NCI-H2081 treated with DMSO at 0.1 percent for 48 hours (cell line): ENCODE measurements at places on chromosomes 1 and 21.

DNA sequence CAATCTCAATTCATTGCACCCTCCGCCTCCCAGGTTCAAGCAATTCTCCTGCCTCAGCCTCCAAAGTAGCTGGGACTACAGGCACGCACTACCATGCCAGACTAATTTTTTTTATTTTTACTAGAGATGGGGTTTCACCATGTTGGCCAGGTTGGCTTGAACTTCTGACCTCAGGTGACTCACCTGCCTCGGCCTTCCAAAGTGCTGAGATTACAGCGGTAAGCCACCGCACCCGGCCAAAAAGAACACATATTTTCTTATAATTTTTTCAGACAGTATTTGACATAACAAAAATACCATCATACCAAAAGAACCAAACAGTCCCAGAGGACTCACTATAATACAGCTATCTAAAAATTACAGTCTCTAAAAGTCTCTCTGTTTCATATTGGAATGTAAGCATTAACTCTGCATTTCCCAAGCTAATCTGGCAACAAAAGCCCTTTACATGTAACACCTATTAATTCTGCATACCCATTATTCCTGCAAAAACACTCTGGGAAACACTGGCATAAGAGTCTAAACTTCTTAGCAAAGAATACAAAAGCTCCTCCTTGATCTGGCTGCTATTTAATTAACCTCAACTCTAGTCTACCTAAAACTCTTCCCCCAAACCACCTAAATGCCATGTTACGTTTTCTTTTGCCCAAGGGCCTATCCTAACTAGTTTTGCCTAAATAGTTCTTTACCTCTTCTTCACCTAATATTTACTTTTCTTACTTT lies 26.9 kb downstream of the WDR26 start:
- no peak for DNase-seq

DNA sequence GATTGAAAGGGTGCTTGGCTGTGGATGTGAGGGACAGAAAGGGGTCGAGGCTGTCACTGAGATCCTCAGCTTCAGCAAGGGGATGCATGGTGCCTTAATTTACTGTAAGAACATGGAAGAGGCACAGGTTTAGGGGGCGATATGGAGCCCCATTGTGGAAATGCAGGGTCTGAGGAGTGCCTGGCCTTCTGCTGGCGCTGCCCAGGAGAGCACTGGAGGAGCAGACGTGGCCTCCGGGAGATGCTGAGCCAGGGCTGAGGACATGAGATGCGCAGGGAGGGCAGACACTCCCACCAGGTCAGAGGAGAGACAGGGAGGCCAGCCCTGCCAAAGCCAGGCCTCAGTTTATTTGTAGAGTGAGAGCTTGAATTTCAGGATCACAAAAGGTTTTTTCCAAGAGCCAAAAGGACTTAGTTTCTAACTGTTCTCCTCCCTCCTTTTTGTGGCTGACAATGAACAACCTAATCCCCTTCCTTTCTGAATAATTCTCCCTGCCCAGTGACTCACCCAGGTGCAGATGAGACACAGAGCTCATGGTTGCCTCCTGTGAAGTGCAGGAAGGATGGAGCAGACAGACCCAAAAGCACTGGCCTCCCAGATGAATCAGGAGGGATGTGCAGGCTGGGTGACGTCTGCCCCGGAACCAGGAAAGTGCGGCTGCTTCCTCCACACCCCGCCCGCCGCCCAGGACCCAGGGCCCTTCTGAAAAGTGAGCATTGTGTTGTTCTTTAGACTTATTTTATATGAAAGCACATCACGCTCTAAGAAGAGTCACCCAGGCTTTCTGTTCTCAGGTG lies 73.0 kb upstream of the TMPRSS2 start:
- no peak for DNase-seq

DNA sequence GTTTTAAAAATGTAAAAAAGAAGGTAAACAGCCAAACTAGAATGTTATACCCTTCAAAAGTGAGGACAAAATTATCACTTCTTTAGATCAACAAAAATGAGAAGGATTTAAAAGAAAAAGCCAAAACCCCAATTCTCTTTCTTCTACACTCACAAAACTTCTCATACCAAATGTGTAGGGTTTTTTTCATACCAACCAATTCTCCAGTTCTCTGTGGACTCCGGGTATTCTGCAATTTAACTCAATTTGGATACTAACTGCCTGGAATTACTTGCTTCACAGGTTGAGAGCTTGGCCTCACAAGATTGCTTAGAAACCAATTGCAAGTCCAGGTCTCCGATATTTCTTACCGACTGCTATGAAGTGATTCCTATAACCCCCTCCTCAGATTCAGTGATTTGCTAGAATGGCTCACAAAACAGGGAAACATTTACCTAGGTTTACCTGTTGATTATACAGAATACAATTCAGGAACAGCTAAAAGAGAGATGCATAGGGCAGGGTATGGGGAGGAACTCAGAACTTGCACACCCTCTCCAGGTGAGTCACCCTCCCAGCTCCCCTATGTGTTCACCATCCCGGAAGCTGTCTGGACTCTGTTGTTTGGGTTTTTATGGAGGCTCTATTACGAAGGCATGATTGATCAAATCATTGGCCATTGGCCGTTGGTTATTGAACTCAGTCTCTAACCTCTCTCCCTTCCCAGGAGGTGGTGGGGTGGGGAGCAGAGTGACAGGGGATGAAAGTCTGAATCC lies 67.1 kb downstream of the CAMTA1 start:
- DNase-seq: no peak

DNA sequence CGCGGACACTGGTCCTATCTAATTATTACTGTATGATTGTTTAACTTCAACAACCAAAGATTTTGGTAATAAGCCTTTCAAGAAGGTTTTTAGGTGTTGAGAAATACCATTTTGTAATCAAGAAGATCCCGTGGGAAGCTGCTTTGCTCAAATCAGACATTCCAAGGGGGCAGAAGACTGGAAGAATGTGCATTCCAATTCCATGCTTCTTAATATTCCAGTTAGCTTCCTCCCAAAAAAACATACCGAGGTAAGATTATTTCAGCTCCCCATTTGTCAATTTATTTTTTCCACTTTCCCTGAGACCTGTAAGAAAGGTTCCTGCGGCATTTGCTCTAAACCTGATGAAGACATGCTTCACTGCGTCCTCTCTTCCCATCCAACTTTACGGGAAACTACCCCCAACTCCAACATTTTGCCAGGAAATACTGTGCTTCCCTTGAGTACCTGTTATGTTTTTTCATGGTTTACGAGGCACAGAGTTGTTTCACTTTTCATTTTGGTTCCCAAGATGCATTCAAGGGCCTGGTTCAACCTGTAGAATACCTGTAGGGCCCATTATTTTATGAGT lies 4.1 kb downstream of the CNN3 start:
- DNase-seq: no peak
